Mucosa of descending colon (tissue), 3 donors: ENCODE measurements at places on chromosomes 5 and 9. TPM values are rescaled to one million over a fixed set of nuclear protein-coding genes. Genes with fewer than 3 reads are reported as not detected.
A peak's percentile ranks its signal among the peaks of the same experiment; 100 is the strongest.

GRCh38 chr5:10307206-10308148 is at the start of gene CMBL:
Gene CMBL, minus strand, starts transcription at chr5:10307902. Its CDS starts 17,140 bp downstream, at chr5:10290762.
- DNase-seq, result peak; percentile 85

GRCh38 chr5:55159763-55160492 is at the start of gene GPX8:
Gene GPX8, plus strand, starts transcription at chr5:55160171. Its CDS starts 22 bp downstream, at chr5:55160193.
- DNase-seq, result no peak

DNA sequence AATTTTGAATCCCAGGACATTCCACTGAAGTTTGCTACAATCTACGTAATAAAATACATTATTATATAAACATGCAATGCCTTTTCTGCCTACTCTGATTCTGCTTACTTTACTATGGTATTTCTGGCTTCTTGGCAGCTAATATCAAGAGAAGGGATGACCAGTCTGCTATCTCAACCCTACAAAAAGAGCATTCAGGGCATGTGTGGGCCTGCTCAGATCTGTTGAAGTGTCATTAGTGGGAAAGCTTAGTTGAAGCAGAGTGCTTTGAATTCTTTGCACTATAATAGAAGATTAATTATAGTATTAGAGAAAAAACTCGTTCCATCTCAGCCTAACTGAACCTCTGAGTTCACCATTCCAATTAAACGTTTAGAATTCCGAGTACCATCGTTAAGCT is 339.5 kb upstream of the ISL1 start:
- DNase-seq, result no peak

DNA sequence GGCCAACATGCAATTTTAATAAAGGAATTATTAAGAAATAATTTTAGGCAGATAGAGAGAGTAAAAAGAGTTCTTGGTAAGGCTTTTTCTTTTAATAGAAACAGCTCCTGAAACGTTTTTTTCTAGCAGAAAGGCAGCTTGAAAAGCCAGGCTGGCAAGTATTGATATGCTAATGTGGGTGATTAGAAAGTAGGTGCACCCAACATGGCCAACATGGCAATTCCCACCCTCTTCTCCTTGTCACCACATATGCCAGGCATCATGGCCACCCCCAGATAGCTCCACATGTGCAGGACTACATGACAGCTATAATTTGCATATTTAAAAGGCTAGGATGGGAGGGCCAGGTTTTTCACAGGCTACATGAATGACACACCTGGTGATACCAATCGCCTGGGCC is 615.2 kb downstream of the PTPRD start:
- DNase-seq, result no peak

GRCh38 chr5:121171834-121172233 is 679.8 kb upstream of the FTMT start:
- no peak for DNase-seq

- peak; percentile 52 for DNase-seq
Measured at GRCh38 chr5:1174122-1174936, 27.1 kb upstream of the SLC6A19 start.

DNA sequence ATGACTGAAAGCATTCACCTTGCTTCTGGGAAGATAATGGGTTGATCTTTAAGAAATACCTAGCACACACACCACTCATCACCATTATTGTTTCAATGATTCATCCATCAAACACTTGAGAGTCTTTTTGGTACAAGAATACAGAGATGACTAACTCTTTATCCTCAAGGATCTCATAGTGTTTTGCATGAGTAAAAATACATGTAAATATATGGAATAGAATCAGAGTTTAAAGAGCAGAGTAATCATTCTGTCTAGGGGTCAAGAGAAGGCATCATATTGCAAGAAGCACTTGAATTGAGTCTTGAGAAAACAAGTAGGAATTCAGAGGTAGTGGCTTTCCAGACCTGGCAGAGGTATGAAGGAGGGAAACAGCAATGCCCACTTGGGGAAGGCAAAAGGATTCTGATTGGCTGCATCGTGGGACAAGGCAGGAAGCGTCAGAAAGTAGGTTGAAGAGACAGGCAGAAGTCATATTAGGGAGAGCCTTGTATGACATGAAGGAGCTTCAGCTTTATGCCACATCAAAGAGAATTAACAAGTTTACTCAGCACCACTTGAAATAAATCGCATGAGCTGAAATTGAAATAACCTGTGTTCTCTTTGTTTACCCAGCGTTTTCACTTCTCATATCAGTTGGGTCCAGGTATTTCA is 542.5 kb downstream of the TLE1 start:
- DNase-seq, result no peak

DNA sequence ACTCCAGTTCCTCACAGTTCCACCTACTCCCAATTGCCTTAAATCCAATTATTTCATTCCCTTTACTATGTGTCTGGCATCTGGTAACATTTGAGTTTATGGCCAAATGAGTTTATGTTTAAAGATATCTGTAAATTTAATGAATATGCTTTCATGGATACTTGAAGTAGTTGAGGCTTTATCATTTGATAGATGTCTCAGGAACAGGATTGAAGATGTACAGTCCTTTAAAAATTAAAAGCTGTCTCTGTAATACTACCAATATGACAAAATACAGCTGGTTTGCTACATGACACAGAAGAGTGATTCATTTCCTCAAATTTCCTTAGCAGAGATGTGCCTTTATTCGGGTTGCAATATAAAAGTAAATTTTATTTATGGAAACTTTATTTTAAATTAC is 2326.0 kb upstream of the ACO1 start:
- no peak for DNase-seq

DNA sequence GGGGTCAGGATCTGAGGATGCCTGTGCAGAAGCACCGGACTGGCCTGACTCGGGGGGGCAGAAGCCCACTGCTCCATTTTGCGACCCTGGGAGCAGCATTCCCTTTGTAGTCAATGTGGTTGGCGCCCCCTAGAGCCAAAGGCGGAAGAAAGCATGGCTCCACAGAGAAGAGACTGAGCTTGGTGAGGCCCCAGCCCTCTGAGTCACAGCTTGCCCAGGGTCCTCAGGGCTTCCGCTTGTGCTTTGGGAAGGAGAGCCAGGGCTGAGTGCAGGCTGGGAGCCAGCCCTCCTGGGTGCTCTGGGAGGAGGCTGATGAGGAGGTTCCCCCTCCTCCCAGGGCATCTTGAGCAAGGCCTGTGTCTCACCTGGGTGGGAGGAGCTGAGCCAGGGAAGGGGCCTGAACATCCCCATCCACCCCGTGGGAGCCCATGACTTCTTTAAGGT is 5.5 kb upstream of the AQP3 start:
- DNase-seq, result peak; percentile 59

DNA sequence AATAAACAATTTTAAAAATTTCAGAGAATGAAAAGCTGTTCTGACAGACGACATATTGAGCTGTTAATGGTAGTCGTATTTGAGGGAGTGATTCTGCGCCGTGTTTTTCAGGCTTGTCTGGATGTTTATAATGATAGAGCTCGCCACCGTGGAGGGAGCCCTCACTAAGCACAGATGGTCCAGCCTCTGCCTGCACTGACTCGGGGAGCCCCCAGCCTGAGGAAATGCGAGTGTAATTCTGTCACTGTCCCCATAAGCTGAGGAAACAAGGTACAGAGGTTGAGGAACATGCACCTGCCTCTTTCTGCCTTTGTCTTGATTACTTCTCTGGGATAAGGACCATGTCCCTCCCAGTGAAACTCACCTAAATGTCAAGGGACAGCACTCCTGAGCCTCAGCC is 7.4 kb upstream of the DBH start:
- no peak for DNase-seq

GRCh38 chr5:119268387-119269060 is 87.3 kb upstream of the TNFAIP8 start:
- peak; percentile 97 for DNase-seq

DNA sequence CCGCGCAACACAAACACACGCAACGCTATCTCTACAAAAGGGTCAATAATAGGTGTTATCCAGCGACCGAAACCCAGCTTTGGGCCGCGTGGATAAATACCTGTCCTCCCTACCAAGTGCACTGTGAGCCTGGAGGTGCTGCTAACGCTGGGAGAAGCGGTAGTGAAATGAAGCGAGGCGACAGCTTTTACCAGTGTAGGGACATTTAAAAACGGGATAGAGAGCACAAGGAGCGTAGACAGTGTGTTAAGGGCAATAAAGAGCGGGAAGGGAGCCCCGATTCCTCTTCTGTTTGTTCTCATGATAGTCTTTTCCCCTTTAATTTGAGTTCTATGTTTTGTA is 421 bp upstream of the DEPDC1B start:
- peak; percentile 44 for DNase-seq

DNA sequence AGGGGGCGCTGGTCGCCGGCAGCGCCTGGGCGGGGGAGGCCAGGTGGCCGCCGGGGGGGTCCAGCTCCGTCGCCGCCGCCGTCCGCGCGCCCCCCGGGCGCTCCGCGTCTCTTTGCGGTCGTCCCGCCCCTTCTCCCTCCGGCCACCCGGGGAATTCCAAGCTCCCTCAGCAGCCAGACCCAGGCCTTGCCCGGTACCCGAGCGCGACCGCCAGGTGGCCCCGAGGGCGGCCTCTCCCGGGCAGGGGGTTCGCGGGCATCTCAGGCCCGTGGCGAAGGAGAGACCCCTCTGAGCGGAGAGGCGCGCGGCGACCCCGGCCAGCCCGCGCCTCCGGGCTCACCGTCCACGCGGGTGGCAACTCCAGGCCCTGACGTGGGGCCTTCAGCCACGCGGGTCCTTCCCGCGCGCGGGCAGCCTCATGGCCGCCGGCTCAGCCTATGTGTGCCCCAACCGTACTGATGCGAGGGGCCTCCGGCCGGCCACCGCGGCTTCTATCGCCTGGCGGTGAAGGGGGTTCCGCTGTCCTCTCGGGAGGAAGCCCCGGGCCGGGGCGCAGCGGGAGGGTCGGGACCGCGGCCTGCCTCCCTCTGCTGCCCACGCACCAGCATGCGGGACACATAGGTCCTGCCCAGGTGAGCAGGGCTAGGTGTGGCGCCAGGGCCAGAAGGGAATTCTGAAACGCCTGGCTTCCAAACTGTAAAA is 529 bp upstream of the NRARP start:
- DNase-seq, result no peak

- no peak for DNase-seq
Measured at GRCh38 chr5:56737951-56738606, 77.3 kb upstream of the MAP3K1 start.

DNA sequence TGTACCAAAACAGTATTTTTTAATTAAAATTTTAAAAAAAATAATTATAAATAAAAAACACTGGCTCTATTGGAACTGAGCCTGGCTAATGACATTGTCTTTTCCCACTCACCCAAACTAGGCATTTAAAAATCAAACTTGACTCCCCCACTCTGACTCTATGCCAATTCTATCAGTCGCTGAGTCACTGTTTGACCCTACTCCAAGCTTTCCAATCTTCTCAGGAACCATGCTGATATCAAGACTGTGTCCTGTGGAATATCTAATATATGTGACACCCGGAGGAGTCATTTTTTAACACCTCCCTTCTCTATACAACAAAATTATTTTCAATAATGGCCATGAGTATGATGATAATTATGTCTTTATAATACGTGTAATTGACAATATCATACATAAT is 171.6 kb upstream of the RASEF start:
- DNase-seq, result no peak

GRCh38 chr5:170681013-170681433 is 102.5 kb upstream of the GABRP start:
- DNase-seq, result peak; percentile 6

DNA sequence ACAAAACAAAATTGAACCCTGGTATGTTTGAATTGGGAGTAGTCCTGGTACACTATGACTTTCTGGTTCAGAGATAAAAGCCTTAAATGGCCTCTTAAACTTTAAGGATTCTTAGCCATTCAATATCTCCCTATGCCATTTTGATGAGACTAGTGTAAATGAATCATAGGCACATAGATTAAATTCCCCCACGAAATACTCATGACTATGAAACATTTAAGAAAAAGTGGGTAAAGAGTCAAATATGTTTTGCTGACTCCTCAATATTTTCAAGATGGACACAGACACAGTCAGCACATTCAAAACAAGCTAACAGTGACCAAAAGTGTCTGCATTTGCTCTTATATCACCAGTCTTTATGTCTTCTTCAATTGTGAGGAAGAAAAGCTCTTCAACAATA is 278.3 kb downstream of the PDE4D start:
- DNase-seq, result no peak

DNA sequence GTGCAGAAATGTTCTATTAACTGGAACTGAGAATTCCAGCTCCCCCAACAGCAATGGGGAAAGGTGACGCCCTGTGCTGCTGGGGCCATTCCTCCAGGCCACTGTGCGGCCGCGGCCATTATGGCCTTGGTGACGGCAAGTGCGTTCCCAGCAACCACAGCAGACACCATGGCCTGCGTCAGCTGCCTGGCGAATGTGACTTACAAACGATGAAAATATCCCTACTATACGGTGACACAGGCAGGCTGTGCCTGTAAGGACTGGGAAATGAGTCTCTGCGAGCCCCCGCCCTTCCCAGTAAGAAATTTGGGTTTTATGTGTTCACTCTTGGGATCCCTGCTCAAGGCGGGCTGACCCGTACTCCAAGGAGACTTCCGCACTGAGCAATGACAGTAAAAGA is 20.6 kb downstream of the CLPTM1L start:
- no peak for DNase-seq

- no peak for DNase-seq
Measured at GRCh38 chr9:27638716-27639115, 65.4 kb upstream of the C9orf72 start.

DNA sequence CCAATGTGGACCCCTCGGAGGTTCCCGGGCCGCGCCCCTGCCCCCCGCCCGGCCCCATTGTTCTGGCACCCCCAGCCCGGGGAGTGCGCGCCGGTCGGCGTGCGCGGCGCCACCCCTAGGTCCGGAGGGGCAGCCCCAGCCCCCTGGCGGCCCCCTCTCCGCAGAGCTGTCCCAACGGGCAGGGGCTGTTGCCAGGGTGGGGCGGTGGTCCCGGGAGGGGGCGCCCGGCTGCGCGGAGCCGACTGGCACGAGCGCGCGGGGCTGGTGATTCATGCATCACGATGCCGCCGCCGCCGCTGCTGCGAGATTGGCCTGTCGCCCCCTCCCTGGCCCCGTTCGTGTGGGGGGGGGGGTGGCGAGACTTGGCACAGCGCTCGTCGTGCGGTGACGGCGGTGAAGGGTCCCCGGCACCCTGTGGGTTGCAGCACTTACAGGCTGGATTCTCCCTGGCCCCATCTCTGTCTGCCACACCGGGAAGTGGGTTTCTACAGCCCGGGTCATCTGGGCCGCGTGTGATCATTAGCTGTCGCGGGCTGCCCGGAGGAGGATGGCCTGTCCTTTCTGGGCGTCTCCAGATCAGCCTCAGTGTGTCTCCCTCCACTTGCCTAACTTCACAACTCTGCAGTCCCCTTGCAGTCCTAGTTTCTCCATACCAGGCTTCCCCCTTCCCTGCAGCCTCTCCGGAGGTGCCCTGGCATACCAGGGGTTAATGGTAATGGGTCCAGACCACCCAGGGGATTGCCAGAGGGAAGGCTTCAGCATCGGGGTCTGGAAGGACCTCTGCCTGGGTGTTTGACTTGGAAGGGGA is 858 bp downstream of the NCS1 start:
- DNase-seq, result no peak

Gene AFAP1L1
- 7.3 TPM for total RNA-seq

Gene OSTF1
- total RNA-seq, result 63.9 TPM

Gene MYOT
- total RNA-seq, result 8.4 TPM

Gene NKD2
- total RNA-seq, result 2.1 TPM

Gene PLPPR1
- 0.38 TPM for total RNA-seq

Gene SLIT3
- total RNA-seq, result 4.2 TPM

Gene SPINK5
- total RNA-seq, result 2.8 TPM

Gene ADCY2
- 1.7 TPM for total RNA-seq
